ENCODE measurements at places on chromosomes 11 and 22.
A peak's percentile ranks its signal among the peaks of the same experiment; 100 is the strongest.

- peak; percentile 5 for DNase-seq
Observed at GRCh38 chr11:12235553-12235946, 125.2 kb downstream of the MICAL2 start.

GRCh38 chr11:93783362-93783761 lies 720 bp upstream of the MED17 start:
- no peak for DNase-seq

- no peak for DNase-seq
Observed at GRCh38 chr22:19855504-19856409, 1.1 kb upstream of the GNB1L start.

GRCh38 chr11:102384419-102385079 lies 37.5 kb downstream of the BIRC2 start:
- no peak for DNase-seq

DNA sequence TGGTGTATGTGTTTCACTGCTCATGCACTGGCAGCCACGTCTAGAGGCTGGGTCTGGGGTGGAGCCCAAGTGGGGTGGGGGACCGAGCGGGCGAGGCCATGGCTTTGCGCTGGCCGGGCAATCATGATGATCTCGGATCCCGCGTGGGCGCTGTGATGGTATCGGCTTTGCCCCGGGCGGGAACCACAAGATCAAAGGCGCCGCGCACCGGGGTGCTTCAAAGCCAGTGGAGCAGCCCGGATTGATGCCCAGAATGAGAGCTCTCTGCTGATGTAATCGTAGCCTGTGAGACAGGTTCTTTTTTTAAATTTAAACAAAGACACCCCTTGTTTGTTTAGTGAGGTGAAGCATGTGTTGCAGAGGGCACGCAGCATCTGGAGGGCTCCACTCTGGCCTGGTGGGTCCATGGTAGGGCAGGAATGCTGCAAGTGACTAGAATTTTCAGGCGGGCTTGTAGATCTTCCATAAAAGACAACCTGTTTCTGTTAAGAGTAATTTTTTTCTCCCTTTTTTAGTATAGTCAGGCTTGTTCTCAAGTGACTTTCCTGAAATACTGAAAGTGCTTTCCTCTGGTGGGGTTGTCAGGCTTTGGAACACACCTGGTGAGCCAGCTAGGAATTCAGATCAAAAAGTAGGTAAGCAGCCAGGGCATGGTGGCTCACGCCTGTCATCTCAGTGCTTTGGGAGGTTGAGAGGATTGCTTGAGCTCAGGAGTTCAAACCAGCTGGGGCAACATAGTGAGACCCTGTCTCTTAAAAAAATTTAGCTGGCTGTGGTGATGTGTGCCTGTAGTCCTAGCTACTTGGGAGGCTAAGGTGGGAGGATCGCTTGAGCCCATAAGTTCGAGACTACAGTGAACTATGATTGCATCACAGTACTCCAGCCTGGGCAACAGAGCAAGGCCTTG lies 40.7 kb downstream of the ZNRF3 start:
- no peak for DNase-seq

GRCh38 chr11:65439331-65440181 lies 17.0 kb downstream of the NEAT1 start:
- DNase-seq, result no peak

DNA sequence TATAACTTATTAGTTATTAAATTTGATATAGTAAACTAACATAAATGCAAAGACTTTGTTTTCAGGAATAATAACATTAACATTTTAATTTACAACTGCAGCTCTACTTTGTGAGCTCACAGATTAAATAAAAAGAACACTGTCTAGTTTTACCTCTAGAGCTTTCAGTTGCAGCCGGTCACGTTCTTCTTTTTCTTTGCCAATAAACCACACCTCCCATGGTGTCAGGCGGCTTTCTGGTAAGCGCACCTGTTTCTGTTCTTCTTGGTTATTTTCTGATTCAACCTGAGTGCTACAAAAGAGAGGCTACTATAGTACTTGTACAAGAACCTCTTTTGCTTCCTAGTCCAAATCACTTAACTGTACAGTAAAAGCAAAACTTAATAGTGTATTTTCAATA lies 5.8 kb downstream of the CCDC34 start:
- DNase-seq, result no peak

GRCh38 chr22:45935573-45935972 lies 41.4 kb downstream of the WNT7B start:
- DNase-seq, result no peak

GRCh38 chr11:65100674-65101350 lies 4.8 kb downstream of the VPS51 start:
- DNase-seq, result no peak

DNA sequence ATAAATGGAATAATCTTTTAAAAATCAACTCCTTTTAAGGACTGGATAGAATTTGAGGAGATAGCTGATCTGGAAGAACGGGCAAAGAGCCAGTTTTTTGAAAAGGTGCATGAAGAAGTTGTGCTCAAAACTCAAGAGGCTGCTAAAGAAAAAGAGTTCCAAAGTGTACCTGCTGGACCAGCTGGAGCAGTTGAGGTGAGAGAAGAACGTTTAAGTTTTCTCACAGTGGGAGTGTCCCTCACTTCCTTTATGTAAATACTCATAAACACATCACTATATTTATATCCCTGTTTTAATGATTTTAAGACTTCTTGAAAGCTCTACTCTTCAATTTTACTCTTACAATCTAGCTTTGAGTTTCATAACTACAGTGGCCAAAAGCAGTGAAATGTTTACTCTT lies 11.7 kb upstream of the ANKRD42 start:
- DNase-seq, result no peak

DNA sequence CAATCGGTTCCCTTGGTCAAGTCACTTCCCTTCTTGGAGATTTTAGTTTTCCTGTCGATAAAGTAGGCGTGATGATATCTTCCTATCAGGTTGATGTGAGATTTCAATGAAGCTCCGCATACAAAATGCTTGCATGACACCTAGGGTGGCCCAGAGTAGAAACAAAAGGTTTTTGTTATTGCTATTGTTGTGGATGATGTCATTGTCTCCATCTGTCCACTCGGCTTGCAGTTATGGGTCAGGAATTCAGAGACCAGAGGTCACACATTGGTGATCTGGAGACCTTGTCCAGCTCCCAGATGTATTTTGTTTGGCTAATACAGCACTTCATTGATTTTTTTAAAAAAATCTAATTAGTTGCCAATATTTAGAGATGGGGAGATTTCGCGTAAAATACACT lies 382.1 kb downstream of the MN1 start:
- DNase-seq, result no peak

GRCh38 chr22:22076932-22077703 lies 94.5 kb upstream of the TOP3B start:
- no peak for DNase-seq

DNA sequence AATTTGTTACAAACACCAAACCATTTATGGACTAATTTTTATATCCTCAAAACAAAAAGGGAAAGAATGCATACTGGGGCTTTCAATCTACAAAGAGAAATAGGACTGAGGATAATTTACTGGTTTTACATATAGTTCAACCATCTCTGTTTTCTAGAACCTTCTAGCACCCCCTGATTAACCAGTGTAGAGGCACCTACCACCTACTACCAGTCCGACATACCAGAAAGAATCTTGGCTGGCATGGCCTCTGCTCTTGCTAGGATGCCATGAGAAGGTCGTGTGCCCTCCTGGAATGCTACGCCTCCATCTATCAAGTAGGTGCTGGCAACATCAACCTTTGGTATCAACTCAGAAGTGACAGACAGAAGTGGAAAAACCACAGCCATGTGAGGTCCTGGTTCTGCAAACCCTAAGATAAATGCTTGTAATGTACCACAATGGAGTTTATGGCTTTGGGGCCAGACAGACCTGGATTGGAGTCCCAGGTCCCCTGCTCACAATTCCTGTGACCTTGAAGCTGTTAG lies 28.2 kb downstream of the MYH9 start:
- DNase-seq, result no peak

DNA sequence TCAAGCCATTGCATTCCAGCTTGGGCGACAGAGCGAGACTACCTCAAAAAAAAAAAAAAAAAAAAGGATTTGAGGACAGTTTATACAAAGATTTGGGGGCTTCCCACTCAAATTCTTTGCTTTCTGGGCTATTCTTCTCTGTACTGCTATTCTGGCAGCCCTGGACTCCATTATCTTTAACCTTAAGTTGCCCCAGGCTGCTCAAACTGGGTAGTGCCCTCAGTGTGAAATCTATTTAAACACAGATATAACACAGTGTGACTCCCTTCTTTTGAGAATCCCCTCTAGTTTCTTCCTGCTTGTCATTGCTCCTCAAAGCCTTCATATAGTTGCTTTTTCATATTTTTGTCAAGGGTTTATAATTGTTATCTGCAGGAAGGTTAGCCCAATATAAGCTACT lies 49.5 kb upstream of the WEE1 start:
- DNase-seq, result no peak

DNA sequence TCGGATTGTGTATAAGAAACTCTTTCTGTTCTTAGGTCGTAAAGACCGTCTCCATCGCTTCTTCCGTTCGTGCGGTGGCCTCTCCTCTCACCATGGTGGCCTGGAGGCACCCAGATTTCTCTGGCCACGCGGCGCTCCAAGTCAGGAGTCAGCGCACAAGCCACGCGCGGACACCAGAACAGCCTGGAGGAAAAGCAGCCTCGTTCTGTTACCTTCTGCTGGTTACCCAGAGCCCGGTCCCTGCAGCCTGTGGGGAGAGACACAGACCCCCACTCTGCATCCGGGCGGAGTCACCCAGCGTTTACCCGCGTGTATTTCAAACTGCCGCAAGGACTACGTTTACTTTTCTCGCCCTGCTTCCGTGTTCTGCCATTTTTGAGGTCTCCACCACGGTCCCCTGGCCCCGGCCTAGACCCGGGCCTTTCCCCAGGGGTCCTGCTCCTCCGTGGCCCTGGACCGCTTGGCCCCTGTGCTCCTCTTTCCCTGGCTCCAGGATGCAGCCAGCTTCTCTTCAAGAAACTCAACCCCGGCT lies 776.1 kb downstream of the BRD1 start:
- DNase-seq, result no peak

DNA sequence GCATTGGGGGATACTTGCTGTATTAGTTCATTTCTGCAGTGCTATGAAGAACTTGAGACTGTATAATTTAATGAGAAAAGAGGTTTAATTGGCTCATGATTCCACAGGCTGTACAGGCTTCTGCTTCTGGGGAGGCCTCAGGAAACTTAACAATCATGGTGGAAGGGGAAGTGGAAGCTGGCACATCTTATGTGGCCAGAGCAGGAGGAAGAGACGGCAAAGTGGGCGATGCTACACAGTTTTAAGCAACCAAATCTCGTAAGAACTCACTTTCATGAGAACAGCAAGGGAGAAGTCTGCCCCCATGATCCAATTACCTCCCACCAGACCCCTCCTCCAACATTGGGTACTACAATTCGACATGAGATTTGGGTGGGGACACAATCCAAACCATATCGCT lies 55.1 kb downstream of the TMPRSS5 start:
- DNase-seq, result no peak

DNA sequence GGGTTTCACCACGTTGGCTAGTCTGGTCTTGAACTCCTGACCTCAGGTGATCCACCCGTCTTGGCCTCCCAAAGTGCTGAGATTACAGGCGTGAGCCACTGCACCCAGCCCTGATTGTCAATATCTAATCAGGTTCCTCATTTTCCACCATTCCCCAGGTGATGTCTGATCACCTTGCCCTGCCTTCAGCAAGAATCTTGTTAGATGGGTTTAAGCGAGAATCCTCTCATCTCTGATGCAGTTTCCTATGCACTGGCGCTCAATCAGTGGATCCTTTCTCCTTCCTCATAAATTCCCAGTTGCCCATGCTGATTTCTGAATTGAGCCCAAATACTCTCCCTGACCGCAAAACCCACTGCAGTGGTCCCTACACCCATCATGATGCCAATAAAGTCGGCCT lies 664 bp upstream of the ZC3H7B start:
- DNase-seq, result no peak

- DNase-seq, result no peak
Observed at GRCh38 chr11:118596224-118597146, 10.9 kb upstream of the PHLDB1 start.

GRCh38 chr11:40287916-40288803 lies 1171.3 kb downstream of the LRRC4C start:
- no peak for DNase-seq

DNA sequence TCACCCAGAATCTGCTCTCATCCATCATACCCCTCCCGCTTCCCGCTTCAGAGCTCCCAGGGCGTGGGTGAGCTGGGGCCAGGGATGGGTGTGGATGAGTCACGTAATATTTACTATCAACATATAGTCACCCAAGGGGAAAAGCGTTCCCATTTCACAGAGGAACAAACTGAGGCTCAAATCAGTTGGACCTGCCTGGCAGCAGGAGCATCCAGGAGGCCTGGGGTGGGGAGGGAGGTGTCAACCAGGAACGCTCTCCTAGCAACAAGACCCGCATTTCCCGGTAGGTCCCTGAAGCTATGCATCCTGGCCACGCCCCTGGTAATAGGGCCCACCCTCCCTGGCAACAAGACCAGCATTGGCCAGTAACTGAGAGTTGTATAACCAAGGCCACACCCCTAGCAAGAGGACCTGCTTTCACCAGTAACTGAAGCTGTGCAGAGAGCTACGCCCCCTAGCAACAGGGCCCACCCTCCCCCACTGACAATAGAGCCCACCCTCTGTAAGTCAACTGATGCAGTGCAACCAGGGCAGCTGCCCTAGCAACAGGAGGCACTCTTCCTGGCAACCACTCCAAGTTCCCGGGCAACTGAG lies 32.7 kb upstream of the TXNRD2 start:
- no peak for DNase-seq

GRCh38 chr11:30364139-30364836 lies 41.4 kb downstream of the ARL14EP start:
- no peak for DNase-seq

- no peak for DNase-seq
Observed at GRCh38 chr11:46894506-46894905, 23.8 kb downstream of the LRP4 start.

GRCh38 chr11:15327786-15328231 lies 213.1 kb downstream of the INSC start:
- peak; percentile 2 for DNase-seq

- DNase-seq, result no peak
Observed at GRCh38 chr22:22666307-22667091, 22.1 kb downstream of the GGTLC2 start.

GRCh38 chr22:27823221-27823620 lies 21.7 kb upstream of the MN1 start:
- no peak for DNase-seq

All from NK-92 treated with Interleukin-12 subunit alpha and Interleukin-12 subunit beta, amount 100 ng/mL, for 24 hours (cell line).